ENCODE measurements at places on chromosomes 16 and 17.

- DNase-seq, result no peak
These were observed 464 bp downstream of the RUNDC3A start for GRCh38 chr17:44308865-44309264.

DNA sequence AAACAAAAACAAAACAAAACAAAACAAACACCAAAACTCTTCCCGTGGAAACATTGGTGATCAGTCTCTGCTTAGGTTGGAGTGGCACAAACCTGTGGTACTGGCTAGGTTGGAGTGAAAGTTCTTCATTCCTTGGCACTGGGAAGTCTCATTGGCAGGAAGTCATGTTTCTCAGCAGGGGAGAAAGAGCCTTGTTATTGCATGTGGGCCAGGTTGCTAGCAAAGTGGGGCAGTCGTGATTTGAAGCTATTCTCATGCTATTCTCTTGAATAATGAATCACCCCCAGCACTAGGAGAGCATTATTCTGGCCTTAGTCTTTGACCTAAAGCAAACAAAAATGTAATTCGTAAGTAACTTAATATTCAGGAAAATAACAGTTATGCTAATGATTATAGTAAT lies 24.3 kb upstream of the B4GALNT2 start:
- DNase-seq, result no peak

GRCh38 chr16:23081675-23082119 lies 67.6 kb downstream of the USP31 start:
- no peak for DNase-seq

DNA sequence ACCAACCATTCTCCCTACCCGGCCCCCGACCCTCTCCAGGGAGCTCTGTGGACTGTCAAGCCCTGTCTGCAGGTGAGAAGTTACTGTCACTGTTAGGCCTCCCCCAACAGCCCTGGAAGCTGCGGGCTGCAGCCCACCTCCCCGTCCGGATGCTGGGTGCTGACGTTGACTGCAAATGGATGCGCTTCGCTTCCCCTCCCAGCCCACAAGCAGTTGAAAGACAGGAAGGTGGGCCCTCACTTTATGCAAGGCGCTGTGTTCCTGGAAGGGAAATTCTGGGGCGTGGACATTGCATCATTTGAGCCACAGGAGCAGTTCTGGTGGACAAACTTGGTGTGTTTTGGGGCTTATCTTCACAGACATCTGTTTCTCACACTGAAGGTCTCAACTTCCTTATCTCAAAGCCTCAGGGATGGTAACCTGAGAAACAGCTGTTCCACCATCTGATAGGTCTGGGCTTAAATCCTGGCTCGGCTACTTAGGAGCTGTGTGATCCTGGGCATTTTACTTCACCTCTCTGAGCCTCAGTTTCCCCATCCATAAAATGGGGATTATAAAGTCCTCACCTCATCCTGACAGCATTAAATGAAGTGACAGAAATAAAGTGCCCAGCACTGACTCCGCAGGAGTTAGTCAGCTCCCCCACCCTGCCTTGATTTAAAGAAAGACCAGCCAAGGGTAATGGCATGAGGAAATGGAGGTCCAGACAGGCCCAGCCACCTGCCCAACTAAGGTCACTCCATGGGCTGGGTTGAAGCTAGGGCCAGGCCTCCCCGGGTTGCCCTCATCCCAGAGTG lies 4.6 kb upstream of the DRC7 start:
- DNase-seq, result no peak

DNA sequence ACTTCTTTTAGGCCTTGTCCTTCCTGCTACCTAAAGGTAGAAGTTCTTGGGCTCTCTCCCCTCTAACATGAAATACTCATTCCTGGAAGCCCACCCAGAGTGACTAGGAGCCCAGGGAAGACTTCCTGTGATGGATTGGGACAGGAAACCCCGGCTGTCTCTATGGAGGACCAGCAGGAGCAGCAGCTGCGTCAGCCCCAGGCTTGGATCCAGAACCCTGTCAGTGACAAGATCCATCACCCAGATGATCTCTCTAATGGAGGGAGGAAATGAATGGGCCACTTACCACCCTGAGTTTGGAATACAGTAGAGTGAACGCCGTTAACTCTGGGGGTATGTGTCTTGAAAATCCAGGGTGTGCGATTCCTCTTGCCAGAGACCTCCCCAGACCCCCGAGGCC lies 195.7 kb upstream of the WSCD1 start:
- no peak for DNase-seq

DNA sequence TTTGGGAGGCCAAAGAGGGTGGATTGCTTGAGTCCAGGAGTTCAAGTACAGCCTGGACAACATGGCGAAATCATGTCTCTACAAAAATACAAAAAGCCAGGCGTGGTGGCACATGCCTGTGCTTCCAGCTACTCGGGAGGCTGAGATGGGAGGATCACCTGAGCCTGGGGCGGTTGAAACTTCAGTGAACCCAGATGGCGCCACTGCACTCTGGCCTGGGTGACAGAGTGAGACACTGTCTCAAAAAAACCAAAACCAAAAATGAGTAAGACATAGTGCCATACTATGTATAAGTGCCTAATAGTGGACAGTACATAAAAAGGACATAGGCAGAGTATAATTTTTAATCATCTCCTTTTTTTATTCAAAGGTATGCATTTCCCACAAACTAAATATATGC lies 4.0 kb downstream of the CTC1 start:
- DNase-seq, result no peak

DNA sequence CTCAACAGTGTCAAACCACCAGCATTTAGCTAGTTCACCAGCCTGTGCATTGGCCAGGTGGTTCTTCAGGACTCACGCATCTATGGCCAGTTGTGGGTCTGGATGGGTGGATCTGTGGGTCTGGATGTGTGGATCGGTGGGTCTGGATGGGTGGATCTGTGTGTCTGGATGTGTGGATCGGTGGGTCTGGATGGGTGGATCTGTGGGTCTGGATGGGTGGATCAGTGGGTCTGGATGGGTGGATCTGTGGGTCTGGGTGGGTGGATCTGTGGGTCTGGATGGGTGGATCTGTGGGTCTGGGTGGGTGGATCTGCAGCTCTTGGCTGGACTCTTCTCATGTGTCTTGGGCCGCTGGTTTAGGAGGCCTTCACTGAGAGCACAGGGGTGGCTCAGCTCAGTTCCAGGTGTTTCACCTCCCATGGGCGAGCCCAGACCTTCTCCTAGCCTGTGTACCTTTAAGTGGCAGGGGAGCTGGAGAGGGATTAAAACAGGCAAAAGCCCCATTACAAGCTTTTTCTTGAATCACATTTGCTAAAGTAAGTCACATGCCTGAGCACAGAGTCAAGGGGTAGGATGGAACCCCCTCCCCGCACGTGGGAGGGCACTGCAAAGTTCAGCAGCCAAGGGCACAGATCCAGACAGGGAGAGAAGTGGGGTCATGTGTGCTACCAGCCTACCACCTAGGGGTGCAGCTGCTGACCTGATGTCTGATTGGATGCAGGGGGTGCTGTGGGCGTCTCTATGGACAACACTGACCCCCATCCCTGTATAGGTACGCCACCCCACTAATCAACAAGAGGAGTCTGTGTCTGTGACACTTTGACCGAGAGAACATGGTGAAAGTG lies 3.4 kb upstream of the NUBP1 start:
- DNase-seq, result no peak

GRCh38 chr17:57541472-57542394 lies 203.4 kb downstream of the CCDC182 start:
- no peak for DNase-seq

- DNase-seq, result no peak
These were observed 413.4 kb downstream of the CDH13 start for GRCh38 chr16:83040174-83040573.

DNA sequence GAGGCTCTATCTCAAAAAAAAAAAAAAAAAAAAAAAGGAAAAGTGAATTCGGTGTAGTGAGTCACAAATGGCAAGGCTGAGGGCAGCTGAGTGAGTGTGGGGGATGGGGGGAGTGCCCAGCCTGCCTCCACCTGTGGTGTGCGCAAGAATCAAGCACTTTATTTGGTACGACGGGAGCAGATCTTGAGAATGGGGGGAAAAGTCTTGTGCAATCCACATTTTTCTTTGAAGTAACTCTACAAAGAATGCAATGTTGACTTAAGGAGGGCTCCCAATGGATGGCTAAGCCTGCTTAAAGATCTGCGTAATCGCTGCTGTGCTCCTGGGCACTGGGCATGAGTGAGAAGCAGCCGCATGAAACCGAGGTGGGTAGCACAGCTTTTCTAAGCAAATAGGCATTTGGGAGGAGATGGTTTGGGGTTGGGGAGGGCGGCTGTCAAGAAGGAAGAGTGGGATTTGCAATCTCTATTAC lies 28.2 kb downstream of the ATP2C2 start:
- no peak for DNase-seq

- DNase-seq, result no peak
These were observed 10.0 kb upstream of the SKAP1 start for GRCh38 chr17:48439875-48440505.

GRCh38 chr17:38853292-38854219 lies at the start of gene RPL23:
TSS of gene RPL23 (minus strand) at chr17:38853721. CDS start at chr17:38853710, 11 bp downstream.
- DNase-seq, result peak; percentile 92

- DNase-seq, result no peak
These were observed 597.7 kb downstream of the TMEM114 start for GRCh38 chr16:7992616-7993015.

DNA sequence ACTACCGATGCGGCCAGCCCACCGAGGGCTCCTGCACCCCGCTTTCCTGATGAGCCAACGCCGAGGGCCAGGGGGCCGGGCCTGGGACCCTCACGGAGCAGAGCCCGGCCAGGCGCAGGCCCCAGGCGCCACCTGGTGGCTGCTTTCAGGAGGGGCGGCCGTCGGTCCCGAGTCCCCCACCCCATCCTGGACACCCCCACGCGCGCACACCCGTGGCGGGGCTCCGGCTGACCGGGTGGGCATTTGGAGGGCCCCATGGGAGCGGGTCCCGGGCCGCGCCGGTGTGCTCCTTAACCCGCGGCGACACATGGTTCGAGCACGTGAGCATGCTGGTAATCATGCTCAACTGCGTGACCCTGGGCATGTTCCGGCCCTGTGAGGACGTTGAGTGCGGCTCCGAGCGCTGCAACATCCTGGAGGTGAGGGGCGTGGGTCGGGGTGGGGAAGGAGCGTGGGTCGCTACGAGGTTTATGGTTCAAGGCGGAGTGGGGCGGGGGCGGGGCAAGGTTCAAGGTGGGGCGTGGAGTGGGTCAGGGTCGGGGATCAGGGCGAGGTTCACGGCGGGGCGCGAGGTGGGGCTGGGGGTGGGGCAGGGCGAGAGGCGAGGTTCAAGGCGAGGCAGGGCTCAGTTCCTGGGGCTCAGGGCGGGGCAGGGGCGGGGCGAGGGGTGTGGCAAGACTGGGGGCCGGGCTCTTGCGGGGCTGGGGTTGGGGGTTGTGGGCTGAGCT lies 30.2 kb downstream of the TPSG1 start:
- DNase-seq, result no peak

- DNase-seq, result no peak
These were observed 9.6 kb upstream of the CPD start for GRCh38 chr17:30368912-30369720.

DNA sequence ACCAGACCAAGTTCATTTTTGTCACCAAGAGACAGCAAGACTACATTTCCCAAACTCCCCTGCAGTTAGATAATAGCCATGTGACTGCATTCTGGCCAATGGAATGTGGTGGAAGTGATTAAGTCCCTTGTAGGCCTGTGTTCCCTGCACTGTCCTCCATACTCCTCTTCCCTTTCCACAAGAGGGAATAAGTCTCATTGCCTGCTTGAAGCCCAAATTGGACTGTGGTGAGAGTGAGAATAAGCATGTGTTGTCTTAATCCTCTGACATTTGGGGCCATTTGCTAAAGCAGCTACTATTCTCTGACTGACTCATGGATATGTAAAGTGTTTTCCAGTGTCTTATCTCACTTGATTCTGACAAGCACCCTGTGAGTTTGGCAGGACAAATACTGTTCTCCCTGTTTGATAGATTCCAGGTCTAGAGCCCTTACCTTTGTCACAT lies 20.7 kb downstream of the PIK3R6 start:
- no peak for DNase-seq

DNA sequence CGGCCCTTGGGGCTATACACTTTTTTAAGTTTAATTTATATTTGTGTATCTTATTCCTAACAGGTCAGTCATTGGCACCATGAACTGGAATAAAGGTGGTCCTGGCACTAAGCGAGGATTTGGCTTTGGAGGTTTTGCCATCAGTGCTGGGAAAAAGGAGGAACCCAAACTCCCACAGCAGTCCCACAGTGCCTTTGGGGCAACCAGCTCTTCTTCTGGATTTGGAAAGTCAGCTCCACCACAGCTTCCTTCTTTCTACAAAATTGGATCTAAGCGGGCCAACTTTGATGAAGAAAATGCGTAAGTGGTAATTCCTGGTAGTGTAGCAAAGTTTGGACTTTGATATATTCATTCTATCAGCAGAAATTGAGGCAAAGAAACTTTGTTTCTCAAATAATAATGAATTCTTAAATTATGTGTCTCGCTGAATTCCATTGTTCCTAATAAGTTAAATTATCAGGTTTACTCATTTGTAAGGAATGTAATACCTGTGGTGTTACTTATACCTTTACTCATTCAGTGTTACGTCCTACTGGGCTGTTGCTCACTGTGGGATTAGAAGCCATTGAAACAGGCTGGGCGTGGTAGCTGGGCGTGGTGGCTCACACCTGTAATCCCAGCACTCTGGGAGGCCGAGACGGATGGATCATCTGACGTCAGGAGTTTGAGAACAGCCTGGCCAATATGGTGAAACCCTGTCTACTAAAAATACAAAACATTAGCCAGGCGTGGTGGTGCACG lies 13.2 kb downstream of the DDX42 start:
- DNase-seq, result no peak

- DNase-seq, result no peak
These were observed 76.8 kb downstream of the CCDC182 start for GRCh38 chr17:57668332-57668731.

DNA sequence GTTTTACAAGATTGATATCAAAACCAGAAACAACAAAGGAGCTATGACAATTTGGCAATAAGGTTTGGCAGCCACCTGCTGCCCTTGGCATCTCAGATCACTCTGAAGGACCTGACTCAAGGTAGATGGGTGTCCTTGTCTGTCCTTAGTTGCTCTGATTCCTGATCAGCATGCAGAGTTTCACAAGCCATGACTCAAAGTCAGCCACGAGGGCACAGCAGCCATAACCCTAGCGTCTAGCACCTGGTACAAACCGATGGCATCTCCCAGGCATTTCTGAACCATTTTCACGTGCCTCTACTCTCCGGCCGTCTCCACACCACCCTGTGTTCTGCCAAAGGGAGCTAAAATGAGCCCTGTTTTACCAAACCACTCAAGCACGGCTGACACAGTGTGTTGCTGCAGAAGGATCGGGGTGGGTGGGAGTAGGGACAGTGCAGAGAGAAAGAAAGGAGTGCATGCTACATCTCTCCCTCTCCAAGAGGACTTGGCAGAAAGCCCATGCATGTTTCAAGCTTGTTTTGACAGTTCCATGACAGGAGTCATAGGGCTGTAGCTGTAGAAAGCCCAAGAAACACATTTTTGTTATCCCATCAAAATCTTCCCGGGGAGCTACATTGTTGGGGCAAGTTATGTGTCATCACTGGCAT lies 297.3 kb downstream of the ABCC12 start:
- no peak for DNase-seq

All from NCI-H1048 (cell line).